Stimulated activated CD8-positive, alpha-beta memory T cell treated with anti-CD3 and anti-CD28 coated beads, Interleukin-4, amount 100 ng/mL, for 1 hour (primary cell): ENCODE measurements at places on chromosomes 5 and 9.

DNA sequence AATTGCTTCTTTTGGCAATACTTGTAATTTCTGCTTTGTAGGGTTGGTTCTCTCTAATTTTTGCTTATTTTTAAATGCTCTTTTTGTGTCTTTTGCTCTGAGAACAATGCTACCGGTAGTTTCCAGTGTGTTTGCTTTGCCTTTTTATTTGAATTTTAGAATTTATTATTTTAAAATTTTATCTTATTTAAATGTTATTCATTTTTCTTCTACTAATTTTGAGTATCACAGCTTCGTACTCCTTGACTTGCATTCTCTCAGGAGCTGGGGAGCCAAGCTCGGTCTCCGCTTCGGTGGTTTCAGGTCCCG, 45.9 kb downstream of the ANXA2R start:
- no peak for DNase-seq

DNA sequence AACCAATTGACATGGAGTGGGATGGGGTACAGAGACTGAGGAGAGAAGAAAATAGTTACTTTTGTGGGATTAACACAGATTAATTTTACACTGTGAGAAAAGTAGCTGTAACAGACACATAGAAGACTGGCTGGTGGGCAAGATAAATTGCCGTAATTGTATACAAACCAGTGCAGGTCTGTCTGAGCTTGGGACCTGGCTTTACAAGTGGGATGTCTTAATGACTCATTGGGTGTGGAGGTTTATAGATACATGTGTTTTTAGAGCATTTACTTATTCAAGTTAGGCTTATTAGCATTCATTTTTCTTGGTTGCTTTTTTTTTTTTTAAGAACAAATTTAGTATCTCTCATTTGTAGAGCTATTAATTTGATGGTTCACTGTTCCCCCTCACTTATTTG, 37.5 kb downstream of the SLC44A1 start:
- DNase-seq, result no peak

DNA sequence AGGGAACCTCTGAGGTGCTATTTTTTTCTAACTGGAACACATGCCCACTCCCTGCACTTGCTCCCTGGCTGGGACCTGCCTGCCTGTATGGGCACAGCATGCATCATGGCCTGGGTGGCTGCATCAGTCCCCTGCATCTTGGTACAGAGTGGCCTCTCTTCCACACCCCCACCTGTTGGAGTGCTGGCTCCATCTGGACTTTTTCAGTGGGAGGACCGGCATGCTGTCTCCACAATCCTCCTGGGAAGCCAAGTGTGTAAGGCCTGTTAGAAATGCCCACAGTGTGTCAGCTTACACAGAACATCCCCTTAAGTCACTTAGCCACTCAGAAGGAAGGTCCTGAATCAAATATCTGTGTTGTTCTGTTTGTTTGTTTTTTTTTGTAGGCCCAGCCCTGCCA, 102.9 kb downstream of the MARCHF3 start:
- DNase-seq, result no peak

- DNase-seq, result no peak
These were observed 2.5 kb downstream of the PTGES2 start for GRCh38 chr9:128124873-128125579.

DNA sequence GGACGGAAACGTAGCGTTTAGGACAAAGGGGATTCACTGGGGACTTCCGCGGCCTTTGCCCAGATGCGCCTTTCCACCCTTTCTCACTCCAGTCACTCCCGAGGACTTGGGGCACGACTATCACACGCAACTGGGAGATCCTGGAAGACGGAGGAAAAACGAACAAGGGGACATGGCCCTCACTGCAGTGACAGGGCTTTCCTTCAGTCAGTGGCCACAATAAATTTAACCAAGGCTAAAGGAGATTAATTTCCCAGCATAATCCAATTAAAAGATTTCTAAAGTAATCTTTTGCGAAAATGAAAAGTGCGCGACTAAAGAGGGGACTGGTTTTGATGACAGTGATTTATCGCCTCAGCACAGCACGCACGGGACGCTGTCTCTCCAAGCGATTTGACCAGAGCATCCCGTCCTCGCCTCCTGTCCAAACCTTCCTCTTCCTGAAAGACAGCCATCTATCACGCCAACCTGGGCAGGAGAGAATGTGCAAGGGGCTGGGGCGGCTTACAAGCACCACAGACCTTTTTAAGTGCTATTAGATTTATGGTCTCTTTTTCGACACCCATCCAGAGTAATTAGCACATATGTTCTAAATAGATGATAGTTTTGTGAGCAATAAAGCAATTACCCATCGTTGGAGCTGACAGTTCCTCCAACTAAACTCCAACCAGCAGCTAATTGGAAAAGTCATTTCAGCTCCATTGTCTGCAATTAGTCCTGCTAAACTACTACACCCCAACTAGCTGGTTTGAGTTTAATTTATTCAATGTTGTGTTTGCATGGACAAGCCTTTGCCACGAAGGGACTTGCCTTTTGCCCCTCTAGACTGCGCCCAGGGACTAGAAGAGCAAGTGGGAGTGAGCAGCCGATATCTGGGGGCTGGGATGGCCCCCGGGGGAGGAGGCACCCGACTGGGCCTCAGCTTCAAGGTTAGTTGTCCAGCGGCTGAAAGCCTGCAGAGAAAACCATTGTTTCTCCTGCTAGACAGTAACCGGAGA, 7.4 kb downstream of the NR2F1-AS1 start:
- no peak for DNase-seq

DNA sequence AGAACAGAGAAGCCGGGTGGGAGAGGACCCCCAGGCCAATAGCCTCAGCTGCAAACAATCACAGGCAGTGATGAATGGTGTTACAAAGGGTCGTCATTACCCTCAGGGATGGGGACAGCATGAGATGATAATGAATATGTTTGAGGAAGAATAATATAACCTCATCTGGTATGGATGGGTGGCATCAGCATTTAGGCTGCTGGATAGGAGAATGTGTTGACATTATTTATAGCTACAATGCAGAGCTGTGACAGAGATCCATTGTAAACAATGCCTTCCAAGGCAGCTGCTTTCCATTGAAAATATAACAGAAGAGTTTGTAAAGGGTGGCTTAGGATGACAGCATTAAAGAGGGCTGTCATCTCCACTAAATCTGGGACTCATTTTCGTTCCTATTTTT, 365.5 kb downstream of the KCNN2 start:
- DNase-seq, result no peak

GRCh38 chr5:139670369-139671095, 22.4 kb downstream of the CXXC5 start:
- no peak for DNase-seq

DNA sequence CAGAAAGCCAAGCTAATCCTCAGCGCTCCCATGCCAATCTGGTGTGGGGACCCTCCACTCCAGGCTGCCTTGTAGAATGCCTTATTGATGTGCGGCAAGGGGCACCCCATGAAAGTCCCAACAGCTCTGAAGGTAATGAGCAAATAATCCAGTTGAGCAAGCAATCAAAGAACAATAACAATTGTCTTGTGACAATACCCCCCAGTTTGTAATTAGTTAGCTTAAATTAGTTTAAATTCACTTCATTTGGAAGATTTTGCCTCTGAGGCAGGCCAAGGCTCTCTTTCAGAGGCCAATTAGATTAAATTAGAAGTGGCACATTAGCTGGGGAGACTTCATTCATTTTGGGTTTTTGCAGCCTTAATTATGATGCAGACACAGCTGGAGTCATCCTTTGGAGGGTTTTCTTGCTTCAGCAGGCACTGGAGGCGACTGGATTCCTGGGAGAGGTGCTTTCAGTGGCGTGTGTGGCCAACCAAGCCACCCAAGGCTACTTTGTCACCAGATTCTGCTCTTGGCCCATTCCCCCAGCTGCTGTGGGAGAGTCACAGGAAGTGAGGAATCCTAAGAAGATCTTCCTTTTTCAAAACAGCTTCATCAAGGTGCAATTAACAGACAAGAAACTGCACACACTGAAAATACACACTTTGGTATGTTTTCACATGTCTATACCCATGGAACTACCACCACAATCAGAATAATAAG, 17.9 kb upstream of the FBP1 start:
- no peak for DNase-seq

DNA sequence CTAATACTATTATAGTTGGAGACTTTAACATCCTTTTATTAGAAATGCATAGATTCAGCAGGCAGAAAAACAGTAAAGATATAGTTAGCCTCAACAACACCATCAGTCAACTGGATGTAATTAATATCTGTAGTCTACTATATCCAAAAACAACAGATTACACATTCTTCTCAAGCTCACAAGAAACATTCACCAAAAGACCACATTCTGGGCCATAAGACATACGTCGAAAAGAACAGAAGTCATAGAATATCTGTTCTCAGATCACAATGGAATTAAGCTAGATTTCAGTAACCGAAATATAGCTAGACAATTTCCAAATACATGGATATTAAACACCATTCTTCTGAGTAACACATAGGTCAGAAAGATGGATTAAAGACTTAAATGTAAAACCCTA, 336.6 kb upstream of the RPS23 start:
- no peak for DNase-seq

- no peak for DNase-seq
These were observed 19.8 kb upstream of the HEXB start for GRCh38 chr5:74665273-74665672.

GRCh38 chr5:65100911-65101631, 332.3 kb downstream of the CWC27 start:
- DNase-seq, result no peak

DNA sequence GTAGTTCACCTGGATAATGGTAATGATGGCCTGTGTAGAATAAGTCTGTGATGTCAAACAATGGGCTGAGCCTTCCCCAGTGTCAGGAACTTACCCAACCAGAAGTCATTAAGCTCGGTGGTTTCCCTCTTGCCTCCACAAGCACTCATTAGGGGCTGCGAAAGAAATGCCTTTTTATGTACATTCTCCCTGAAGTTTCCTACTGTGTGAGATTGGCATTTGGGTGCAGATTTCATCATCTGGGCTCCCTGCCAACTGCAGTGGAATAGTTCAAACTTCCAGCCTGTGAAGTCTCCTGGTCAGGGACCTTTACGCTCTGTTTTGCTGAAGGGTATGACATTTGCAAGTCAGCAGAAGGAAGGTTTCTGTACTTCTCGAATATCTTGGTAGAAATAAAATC, 41.6 kb upstream of the TMEM215 start:
- DNase-seq, result no peak

GRCh38 chr5:105034401-105034763, 1471.8 kb upstream of the NUDT12 start:
- no peak for DNase-seq

DNA sequence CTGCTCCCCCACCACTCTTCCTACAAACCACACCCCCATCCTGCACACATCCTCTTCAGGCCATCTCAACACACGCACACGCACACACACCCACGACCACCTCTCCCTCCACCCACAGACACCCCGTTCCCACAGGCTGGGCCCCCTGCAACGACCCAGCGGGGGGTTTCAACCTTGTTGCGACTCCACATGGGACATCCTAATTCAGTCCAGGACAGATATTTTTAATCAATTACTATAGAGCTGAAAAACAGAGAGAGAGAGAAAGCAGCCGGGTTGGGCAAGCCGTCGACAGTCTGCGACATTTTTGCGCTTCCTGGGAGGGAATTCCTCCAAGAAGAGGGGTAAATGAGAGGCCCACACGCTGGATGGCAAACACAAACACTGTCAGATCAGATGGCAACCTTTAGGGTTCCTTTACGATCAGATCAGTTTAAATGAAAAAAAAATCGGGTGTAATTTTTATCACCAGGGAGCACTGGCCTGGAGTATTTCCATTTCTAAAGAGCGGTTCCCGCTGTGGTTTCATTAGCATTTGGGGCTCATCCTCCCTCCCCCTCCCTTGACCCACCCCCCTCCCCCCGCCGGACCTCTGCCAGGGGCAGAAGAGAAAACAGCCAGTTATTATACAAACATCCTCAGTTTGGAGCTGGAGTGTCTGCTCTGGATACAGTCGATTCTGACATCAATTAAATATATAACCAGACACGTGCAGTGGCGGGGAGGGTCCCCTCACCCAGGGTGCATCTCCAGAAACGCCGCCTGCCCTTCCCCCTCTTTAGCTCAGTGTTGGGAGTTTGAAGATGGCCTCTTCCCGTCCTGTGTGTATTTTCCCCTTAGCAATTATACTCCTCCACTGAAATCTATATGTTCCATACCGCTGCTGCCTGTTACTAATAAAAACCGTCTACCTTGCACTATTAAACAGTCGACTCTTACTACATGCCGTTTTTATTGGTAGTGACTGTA, 2.3 kb upstream of the IRX2 start:
- no peak for DNase-seq

DNA sequence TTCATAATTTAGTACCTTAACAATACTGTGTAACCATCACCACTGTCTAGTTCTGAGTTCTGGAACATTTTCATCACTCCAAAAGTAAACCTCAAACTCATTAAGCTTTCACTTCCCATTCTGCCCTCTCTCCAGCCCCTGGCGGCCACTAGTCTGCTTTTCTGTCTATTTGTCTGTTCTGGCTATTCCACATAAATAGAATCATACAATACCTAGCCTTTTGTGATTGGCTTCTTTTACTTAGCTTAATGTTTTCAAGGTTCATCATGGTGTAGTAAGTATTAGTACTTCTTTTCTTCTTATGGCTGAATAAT, 138.7 kb downstream of the RAPGEF6 start:
- DNase-seq, result no peak

DNA sequence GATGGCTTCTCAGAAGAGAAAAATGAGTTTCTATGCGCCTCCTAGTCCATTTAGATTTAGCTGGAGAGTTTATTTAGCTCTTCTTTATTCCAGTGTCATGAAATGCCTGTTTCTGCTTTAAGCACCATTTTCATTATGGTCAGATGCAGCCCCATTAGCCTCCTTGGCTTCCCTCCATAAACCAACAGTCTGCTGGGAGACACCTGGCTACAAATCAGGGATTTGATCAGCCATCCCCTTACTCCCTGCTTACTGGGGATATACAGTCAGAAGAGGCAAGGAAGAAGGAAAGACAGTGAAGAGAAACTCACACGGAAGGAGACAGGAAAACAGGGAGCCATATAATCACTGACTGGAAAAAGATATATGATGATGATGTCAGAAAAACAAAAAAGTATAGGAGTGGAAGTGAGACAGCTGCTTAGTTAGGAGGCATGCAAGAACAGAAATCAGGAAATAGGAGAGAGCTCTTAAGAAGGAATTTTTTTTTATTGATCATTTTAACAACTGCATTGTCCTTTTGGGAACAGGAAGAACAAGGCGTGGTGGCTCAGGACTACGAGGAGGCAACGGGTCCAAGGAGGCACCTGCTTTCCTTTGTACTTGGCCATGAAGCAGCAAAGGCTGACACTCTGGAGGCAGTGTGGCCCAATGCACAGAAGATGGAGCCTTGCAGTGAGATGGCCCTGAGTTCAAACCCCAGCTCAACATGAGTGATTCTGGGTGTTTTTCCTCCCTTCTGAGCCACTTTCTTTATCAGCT, 56.1 kb downstream of the MED27 start:
- DNase-seq, result no peak

- DNase-seq, result no peak
These were observed 40.3 kb downstream of the CSF1R start for GRCh38 chr5:150046031-150046430.

GRCh38 chr5:91061946-91062562, 321.1 kb downstream of the ARRDC3 start:
- no peak for DNase-seq

GRCh38 chr9:116900543-116900942, 213.4 kb downstream of the TRIM32 start:
- no peak for DNase-seq

GRCh38 chr5:1923766-1924165, 41.0 kb upstream of the IRX4 start:
- no peak for DNase-seq
